ENCODE measurements at places on chromosomes 7 and 10.

GRCh38 chr7:6520163-6520981 lies 30.9 kb downstream of the GRID2IP start:
- no peak for DNase-seq

GRCh38 chr7:15743926-15744480 lies 57.5 kb upstream of the MEOX2 start:
- no peak for DNase-seq

DNA sequence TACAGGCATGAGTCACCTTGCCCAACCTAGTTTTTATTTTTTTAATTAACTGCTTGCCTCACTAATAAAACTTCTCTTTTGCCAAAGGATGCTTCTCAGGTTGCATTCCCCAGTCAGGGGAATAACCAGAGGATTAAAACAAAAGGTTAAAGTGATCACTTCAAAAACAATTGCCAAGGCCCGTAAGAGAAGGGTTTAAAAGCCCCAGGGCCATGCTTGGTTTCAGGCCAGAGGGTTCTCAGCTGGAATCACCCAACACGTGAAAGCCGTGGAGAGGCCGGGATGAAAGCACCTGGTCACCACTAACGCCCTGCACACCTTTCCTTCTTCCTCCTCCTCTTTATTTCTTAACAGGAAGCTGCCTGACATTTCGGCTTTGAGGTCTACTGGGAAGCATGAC lies 587.5 kb downstream of the PTPRN2 start:
- DNase-seq, result no peak

GRCh38 chr7:140596519-140597427 lies 43.8 kb downstream of the DENND2A start:
- DNase-seq, result peak; percentile 66

- DNase-seq, result no peak
These were observed 58.9 kb upstream of the C10orf90 start for GRCh38 chr10:126729314-126729870.

GRCh38 chr7:8627325-8627724 lies 193.9 kb downstream of the NXPH1 start:
- no peak for DNase-seq

DNA sequence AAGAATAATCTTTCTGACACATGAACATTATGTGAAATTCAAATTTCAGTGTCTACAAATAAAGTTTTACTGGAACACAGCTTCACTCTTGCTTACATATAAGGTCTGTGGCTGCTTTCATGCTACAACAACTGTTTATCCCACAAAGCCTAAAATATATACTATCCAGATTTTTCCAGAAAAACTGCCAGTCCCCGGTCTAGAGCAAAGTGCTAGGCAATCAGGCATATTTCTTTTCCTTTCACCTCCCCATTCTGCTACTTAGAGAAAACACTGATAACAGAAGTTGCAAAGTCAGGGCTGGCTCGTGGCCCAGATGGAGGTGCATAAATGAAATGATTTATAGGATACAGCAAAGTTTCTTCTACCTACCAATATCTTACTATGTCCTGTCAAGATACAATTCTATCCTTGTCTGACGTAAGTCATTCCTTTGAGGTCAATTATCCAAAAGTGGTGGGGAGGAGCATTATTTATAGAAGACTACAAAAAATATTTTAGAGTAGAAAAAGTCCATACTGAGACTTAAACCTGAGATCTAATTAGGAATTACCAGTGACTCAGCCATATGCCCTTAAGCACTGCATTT lies 384.1 kb downstream of the NXPH1 start:
- DNase-seq, result peak; percentile 22

DNA sequence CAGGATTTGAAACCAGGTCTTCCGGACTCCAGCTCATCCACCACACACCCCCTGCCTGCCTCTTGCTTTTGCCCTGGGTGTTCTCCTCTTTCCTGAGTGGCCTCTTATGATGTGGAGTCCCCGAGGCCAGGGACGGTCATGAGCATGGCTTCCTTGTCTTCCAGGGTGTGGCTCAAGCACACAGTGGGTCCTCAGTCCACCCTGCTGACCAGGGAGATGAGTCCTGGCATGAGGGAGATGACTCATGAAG lies 32.8 kb downstream of the DNAJB12 start:
- no peak for DNase-seq

DNA sequence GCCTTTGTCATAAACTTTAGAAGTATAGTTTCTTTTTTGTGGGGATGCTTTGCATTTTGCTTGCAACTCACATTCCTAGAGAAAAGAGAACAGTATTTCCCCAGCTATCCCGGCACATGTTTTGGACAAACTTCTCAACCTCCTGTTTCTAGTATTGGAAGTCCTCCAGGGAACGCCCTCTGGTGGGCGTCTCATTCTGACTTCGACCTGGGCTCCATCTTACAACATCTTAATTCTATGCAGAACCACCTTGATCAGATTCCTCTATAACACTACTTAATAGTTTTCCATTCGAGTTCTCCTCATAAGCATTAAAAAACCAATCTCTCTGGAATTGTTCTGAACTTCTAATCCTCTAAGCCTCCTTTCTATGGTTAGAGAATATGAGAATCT lies 139.5 kb upstream of the FZD8 start:
- no peak for DNase-seq

GRCh38 chr7:84302949-84303348 lies 108.4 kb upstream of the SEMA3A start:
- peak; percentile 5 for DNase-seq

- no peak for DNase-seq
These were observed 211.1 kb upstream of the ZNF804B start for GRCh38 chr7:88548399-88548798.

- DNase-seq, result no peak
These were observed 50.0 kb upstream of the KMT2E start for GRCh38 chr7:104963991-104964385.

GRCh38 chr7:33979807-33980355 lies 74.5 kb downstream of the BMPER start:
- DNase-seq, result peak; percentile 82

DNA sequence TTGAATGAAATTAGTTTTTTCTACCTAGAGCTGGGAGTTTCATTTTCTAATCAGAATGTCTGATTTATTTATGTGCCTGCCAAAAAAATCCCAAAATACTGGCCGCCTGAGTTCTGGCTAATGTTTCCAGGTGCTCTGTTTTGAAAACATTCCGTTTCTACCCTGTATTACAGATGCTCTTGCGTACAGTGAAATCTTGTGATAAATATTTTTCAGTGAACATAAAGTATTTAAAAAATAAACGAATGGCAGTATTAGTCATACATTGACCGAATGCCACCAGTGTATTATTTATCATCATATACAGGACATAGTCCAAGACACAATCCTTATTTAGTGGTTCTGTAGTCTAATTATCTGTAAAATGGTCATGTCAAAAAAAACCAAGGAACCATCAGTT lies 102.8 kb downstream of the KAT6B start:
- no peak for DNase-seq

- no peak for DNase-seq
These were observed 94.2 kb downstream of the POLL start for GRCh38 chr10:101493782-101494281.

DNA sequence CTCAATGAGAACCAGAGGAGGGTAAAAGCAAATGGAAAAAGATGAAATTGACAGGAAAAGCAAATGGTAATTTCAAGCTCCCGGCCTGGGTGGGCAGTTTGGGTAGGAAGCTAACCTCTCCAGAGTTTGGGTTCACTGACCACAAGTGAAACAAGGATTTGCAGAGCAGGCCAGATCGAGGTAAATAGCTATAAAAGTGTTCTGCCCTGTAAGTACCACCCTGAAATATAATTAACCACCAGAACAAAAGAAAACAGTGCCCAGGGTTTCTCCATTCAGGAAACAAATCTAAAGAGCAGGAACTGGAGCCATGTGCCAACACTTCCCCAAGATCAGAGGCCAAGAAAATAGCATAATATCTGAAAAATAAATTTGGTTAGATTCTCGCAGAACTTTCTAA lies 276.7 kb upstream of the MEOX2 start:
- DNase-seq, result peak; percentile 12

DNA sequence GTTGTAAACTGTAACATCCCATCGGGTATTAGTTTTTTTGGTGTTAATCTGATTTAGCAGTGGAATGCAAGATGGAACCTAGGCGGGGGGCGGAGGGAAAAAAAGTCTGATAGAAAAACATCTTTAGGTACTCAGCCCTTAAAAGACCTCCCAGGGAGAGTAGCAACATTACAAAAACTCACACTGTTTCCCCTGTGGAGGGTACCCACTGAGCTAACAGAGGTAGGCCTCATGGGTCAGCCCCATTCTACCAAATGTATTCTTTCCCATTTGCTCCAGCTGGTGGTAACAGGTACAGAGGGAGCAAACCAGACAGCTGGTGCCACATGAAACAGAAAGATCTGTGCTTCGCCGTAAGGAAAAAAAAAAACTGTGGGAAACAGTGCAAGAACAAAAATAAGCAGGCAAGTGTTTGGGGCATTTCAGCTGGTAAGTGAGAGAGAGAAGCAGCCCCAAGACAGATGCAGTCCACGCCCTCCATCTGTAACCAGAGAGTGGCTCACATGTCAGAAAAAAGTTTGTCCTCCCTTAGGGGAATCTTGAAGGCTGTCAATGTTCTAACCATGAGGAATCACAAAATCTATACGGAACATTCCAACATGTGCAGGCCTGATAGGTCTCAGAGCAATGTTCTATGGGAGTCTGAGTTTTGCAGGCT lies 65.3 kb downstream of the HOXA1 start:
- DNase-seq, result peak; percentile 43

DNA sequence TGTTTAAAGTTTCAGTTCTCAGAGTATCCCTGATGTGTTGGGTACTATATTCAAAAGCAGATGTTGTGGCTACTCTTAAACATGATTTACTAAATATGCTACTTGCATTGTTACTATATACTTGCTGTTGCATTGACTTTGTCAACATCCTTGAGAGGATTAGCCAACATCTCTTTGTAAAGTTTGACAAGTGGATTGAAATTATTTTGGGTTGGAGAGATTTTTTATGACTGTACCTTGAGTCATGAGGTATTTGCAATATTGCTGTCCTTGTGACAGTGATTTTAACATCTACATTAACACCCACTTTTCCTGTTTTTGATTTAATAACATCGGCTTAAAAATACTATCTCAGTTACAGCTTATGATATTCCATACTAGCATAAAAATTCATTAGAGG lies 31.9 kb downstream of the MRC1 start:
- DNase-seq, result no peak

All from umbilical cord (tissue), 2 donors.